Naive thymus-derived CD4-positive, alpha-beta T cell (primary cell): ENCODE measurements at places on chromosomes 3 and 15. TPM values are rescaled to one million over a fixed set of nuclear protein-coding genes. Genes with fewer than 3 reads are reported as not detected.

GRCh38 chr3:59381282-59381681, 331.5 kb upstream of the CFAP20DC start:
- DNase-seq, result no peak

DNA sequence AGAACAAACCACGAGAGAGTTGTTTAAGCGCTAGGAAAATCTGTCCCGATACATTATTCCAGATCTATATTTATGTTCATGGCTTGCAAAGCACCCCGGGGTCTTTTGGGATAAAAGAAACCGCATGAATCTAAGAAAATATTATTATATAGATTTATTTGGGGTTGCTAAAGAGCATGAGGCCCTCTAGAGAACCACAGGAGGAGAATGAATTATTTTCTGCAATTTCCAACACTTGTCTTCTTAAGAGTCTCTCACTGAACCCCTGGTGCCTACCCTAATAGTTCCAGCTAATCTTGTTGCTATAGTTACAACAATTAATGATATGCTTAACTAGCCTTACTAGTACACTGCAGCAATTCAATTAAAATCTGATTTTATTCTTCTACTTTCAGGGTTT, 79.6 kb downstream of the ARRDC4 start:
- no peak for DNase-seq

- no peak for DNase-seq
Measured at GRCh38 chr15:33149919-33150318, 44.6 kb downstream of the FMN1 start.

The TMEM40 gene
- not detected for total RNA-seq

The ISL2 gene
- 0.51 and 0.71 TPM in 2 replicates for total RNA-seq

The SLC2A2 gene
- not detected for total RNA-seq

DNA sequence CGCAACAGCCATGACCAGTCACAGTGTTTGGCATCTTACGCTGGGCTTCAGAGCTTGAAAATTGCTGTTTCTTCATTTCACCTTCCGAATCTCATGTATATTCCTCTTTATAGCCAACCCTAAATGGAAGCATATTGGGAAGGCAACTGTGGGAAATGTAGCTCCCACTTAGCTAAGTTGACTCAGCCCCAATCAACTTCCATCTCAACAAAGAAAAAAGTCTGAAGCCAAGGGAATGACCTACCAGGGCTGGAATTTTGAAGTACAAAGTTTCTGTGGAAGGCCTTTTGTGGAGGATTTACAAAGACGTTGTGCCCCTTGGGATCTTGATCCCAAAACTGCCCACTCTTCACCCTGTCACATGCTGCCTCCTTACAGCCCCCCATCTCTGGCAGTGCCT, 85.2 kb upstream of the OXTR start:
- DNase-seq, result no peak
